ENCODE measurements at places on chromosomes 7 and 10.

DNA sequence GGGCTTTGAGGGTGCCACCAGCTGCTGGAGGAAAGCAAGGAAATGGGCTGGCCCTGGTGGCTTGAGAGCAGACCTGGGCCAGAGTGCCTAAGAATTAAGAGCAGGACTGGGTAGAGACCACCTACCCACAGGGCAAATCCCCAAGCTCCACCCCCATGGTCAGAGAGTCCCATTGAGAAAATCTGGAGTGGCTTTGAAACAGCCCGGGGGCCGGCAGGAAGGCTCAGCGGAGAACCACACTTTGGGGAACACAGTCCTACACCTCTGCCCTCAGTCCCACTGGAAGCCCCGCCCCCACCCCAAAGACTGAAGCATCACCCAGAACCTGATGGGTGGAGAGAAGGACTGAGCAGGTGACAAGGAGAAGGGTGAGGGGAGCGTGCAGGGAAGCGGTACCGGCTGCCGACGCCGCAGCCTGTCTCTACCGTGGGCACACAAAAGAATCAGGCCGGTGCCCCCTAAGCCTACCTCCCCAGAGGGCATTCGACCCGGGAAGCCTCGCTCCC is 3.6 kb downstream of the SMARCD3 start:
- no peak for DNase-seq

DNA sequence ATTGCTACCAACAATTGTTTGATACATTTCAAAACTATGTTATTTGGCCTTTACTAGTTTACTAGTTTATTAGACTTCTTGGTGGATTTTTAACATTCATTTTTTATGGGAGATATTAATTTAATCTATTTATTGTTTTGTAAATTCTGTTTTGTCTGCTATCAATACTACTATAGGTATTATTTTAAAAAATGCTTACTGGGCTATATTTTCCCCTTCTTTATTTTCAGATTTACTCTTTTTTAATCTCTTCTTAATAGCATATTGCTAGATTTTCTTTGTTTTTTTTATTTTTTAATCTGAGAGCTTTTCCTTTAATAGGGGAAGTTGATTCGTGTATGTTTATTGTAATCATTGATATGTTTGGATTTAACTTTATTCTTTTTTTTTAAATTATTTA is 147.5 kb downstream of the CDK14 start:
- DNase-seq, result no peak

- no peak for DNase-seq
Measured at GRCh38 chr10:83229991-83230390, 909.3 kb upstream of the GHITM start.

DNA sequence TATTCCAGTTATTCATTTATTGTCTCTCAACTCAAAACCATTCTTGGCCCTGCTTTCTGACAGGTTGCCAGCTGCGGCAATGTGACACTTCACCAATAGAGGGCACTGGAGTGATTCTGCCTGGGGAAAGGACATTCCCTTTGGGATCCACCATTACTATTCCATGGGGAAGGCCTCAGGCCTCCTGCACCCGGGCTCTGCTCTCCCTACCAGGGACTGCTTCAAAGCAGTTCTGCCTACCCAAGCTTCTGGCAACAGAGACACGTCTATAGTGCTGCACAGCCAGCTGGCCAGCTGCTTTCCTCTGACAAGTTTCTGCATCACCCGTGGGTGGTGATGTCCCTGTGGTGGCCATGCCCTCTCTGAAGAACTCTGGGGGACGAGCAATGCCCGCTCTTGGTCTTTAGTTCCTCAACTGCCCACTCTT is 163.8 kb downstream of the ELMO1 start:
- no peak for DNase-seq

DNA sequence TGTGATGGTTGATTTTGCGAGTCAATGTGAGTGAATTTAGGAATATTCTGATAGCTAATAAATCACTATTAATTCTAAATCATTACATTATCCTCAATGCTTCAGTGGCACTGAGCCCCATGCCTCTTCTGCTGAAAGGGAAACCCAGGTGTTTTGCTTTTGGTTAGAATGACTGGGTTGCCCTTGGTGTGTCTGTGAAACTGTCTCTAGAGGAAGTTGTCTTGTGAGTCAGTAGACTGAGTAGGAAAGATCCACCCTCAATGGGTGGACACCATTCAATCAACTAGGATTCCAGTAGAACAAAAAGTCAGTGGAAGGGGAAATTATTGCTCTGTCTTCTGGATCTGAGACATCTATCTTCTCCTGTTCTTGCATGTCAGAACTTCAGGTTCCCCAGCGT is 472.4 kb downstream of the ANKRD7 start:
- DNase-seq, result no peak

All from stimulated activated CD8-positive, alpha-beta memory T cell treated with anti-CD3 and anti-CD28 coated beads, Interleukin-4, amount 100 ng/mL, for 4 hours (primary cell).